ENCODE measurements at places on chromosomes 1 and 21.

DNA sequence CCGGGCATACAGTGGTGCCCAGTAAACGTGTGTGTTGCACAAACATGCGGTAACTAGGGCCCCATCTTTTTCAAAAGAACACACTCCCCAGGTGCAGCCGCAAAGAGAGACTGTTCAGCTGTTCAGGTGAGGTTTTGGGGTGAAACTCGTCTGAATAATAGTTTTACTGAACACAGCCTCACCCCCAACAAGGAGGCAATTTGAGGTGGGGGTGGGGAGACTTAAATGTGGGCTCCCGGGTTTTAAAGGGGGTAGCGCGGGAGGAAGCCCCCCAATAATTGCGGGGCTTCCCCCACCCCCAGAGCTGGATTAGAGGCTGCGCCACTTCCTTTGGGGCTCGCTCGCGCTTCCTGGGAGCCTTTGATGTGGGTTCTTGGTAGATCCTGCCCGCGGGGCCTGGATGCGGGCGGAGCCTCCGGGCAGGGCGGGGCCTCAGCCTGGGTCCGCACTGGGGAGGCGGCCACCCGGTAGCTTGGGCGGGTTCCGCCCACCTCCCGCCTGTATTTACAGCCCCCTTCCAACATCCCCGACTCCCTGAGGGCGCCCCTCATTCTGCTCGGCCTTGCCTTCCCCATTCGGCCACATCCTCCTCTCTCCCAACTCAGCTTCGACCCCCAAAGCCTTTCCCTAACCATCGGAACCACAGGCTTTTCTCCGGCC, 6.4 kb upstream of the EPHA2 start:
- no peak for DNase-seq

DNA sequence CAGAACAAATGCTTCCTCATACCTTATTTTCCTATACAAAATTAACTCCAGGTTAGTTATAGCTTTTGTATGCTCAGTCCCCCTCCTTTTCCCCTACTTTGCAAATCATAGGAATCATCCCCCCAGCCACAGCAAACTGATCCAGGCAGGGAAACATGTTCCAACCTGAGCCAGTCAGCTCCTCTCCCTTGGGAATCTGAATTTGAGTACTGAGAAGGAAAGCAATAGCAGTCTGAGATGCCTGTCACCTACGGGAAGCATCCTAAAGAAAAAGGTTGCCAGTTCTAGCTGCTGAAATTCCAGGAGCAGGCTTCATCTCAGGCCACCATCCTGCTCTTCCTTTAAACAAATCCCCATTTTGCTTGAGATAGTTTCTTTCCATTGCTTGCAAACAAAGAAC, 6.9 kb downstream of the ADSS2 start:
- no peak for DNase-seq

DNA sequence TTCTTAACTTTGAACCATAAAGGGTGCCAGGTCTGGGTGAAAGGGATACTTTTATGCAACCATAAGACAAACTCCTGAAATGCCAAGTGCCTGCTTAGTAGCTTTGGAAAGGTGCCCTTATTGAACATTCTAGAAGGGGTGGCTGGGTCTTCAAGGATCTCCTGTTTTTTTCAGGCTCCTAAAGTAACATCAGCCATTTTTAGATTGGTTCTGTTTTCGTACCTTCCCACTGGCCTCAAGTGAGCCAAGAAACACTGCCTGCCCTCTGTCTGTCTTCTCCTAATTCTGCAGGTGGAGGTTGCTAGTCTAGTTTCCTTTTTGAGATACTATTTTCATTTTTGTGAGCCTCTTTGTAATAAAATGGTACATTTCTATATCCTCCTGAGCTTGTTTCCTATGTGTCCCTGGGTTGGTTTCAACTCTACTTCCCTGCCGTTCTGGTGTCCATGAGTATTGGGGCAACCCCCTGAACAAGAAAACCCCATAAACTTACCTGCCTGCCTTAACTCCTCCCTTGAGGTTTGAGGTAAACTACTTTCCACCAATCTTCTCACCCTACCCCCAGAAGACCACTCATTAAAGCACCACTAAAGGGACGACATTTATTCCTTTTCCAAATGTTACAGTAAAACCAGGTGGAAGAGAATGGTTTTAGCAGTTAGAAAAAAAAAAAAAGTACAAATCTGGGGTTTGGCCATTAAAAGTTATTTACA, 2.6 kb downstream of the MARCKSL1 start:
- DNase-seq = no peak

GRCh38 chr1:111561328-111561727, 57.9 kb upstream of the ADORA3 start:
- no peak for DNase-seq

DNA sequence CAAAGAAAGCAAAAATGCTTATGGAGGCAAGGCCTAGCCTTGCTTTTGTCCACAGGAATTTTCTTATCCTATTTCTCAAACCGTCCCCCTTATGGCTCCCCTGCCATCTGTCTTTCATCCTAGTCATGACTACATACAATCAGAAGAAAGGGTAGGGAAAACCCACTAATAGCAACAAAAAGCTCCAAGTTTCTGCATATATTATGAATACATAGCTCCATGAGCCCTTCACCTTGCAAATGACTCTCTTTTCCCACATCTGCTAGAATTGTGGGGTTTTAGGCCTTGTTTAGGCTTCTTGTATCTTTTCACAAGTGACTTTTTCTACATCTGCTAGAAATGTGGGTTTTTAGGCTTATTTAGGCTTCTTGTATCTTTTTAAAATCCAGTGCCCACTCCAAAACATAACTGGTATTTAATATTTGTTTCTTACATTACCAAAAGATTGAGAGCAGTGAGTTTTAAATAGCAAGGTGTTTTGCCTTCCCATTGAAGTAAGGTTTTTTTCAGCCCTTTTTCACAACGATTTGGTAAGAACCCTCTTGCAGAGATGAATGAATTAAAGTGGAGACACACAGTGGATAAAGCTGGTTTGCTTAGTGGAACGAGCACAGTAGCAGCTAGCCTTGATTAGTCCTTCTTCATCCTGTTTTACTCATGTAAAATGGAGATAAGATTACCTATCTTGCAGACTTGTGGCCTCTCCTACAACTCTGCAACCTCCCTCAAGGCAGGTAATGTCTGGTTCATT, 4.4 kb downstream of the GADD45A start:
- DNase-seq = no peak

DNA sequence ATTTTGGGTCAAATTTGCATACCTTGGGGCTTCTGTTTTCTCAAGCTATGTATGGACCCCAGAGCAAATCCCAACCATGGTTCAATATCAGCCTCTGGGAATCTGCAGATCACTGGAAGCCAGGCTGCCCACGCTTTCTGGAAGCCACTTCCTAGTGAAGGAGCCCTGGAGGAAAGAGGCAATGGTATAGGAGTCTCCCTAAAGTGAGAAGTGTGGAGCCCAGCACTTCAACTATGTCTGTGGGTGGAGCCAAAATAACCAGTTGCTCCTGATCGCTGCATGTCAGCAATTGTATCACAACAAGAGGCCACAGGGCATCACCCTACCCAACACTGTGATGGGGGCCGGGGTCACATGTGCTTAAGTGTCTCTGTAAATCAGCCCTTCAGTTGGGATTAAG, 26.9 kb downstream of the ETS2 start:
- no peak for DNase-seq

DNA sequence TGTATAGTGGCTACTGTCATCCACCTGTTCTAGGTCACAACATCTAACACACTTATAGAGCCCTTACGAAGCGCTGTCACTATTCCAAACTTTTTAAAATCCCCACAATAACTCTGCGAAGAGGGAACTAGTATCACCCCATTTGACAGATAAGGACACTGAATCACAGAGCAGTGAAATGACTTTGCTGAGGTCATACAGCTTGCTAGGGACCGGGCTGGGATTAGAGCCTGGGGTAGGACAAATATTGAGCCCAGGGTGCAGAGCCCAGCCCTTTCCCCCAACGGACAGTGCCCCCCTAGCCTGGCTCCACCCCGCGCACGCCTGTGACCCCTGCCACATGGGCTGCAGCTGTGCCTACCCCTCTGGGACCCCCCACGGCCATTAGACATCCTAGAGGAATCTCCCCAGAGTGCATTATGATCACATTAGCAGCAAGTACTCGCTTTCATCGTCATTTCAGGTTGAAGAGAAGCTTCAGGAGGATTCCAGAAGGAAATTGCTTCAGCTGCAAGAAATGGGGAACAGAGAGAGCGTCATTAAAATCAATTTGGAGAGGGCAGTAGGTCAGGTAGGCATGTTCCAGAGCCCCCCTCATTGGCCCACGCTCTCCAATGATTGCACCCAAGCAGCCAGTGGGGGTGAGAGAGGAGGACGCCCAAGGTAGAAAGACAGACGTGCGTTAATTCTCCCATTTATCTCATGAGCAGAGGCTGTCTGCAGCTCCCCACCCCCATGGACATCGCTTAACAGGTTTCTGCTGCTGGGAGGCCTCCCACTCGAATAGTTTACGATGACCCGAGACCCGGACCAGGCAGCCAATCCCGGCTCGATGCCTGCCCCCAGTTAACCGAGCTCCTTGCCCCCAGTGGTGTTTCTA, 77.2 kb downstream of the FHAD1 start:
- no peak for DNase-seq

- DNase-seq = no peak
Observed at GRCh38 chr1:98766255-98766654, 104.7 kb downstream of the SNX7 start.

- peak; percentile 90 for DNase-seq
Observed at GRCh38 chr1:26692793-26693490, 2.9 kb upstream of the ARID1A start.

DNA sequence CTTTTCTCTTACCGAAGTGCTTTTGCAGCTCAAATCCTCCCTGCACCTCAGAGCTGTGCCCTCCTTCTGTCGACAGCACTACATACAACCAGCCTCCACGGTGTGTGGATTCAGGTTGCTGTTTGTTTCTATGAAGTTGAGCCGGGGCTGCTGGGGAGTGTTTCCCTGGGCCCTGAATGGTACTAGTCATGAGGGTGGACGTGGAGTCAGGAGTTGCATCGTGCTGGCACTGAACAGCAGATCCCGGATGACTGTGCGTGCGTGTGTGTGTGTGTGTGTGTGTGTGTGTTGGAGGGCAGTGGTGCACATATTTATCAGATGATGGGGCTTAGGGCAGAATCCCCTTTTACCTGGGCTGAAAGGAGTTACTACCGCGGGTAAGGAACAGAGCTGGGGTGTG, 47.0 kb downstream of the ACTL8 start:
- peak; percentile 80 for DNase-seq

DNA sequence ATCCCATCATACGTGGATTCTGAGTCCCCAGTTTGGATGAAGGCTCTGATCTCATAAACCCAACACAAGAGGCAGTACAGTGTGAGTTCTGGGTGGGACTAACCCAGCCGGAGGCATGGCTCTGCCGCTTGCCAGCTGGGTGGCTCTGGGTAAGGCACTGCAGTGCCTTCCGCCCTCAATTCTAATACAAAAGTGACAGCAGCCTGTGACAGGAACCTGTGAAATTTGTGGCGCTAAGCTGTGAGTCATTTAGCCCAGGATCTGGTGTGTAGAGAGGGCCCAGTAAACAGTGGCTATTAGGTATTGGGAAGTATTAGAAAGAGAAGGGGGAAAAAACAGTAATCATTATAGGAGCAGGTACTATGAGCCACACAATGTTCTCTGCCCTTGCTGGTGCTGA, 23.3 kb downstream of the HSPG2 start:
- DNase-seq = no peak

- no peak for DNase-seq
Observed at GRCh38 chr1:154910851-154911250, 25.7 kb downstream of the PMVK start.

- DNase-seq = peak; percentile 36
Observed at GRCh38 chr1:91511386-91511785, 10.7 kb downstream of the CDC7 start.

DNA sequence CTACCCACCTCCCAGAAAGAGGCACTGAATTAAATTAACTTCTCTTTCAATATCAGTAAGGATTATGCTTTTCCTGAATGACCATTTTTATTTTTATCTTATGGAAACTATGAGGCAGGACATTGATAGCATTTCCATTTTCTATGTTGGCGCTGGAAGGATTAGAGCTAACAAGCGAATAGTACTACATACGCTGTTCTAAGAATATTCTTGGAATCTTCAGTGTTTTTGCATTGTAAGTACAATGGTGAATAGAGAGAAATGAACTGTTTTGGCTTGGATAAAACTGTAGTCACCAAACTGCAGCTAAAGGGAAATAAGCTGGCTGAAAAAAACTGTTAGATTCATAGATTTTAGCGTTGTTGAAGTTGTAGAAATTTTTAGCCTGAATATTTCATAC, 779.0 kb upstream of the ADGRL4 start:
- no peak for DNase-seq

GRCh38 chr1:112935461-112936111, 20.4 kb downstream of the SLC16A1 start:
- DNase-seq = peak; percentile 33

GRCh38 chr1:42211224-42211623, 46.7 kb upstream of the GUCA2A start:
- DNase-seq = peak; percentile 21

DNA sequence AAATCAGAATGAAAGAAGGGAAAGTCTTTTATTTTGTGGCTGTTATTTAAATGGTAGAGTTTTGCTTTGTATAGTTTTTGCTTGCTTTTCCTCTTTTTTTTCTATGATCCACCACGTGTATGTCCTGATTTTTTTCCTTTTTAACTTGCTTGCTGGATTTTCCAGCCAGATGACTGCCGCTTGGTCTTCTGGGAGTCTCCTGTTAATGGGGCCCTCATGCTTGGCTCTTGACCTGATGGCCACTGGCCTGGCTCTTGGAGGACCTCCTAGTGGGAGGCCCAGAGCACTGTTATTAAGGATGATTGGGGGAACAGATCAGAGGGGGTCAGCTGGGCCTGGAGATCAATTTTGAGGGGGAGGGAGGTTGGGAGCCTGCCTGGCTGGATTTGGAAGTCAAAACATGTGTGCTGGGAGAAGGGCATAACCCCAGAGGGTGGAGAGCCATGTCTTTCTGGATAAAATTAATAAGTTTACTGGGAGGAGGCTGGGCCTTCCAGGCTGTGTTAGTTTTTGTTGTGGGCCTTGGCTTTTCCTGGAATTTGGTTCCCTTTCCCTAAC, 1.2 kb downstream of the FGGY start:
- DNase-seq = no peak

DNA sequence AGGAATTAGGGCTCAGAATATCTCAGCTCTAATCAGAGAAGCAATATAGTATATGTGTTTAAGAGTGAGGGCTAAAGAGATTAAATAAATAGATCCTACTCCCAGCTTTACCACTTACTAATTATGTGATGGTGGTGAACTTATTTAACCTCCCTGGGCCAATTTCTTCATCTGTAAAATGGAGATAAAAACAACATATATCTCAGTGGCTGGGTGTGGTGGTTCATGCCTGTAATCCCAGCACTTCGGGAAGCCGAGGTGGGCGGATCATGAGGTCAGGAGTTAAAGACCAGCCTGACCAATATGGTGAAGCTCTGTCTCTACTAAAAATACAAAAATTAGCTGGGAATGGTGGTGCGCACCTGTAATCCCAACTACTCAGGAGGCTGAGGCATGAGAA, 135.2 kb downstream of the SLC44A5 start:
- no peak for DNase-seq

DNA sequence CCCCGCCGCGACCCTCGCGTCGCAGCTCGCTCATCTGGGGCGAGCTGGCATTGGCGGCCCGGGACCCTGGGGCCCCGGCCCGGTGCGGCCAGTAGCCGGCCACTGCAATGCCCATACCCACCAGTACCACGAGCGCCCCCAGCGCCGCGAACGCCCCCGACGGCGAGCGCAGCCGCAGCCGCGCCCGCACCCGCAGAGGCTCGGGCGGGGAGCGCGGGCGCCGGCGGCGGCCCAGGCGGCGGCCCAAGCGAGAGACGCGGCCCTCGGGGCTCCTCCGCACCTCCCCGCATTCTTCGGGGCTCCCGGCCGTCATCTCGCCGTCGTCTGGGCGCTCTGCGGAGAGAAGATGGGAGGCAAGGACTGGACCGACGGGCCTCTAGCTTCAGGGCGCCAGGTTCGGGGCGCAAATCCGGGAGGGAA, 2.2 kb downstream of the TMEM200B start:
- DNase-seq = peak; percentile 34

- peak; percentile 36 for DNase-seq
Observed at GRCh38 chr1:247332623-247333361, 1.1 kb upstream of the ZNF496 start.

Measured in AG20443 (cell line).